MV-4-11 (cell line): ENCODE measurements at places on chromosomes 1 and 21.

DNA sequence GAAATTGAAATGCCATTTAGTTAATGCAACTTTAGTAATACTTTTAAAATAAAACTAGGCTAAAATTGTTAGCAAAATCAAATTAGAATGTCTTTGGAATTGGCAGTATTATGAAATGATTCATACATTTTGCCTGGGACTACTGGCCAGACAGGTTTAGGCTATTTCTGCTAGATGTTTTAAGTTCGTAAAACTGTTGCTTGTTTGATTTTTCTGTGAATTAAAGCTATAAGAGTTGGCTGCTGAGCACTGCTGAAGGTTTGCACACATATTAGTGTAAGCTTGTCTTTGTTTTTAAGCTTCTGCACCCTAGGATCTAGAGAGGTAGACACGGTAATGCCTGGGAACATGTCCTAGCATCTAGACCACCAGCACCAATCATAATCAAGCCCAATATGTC, 1094.6 kb upstream of the ADGRL4 start:
- no peak for DNase-seq

GRCh38 chr1:2135941-2136340, 58.6 kb downstream of the FAAP20 start:
- DNase-seq = no peak

DNA sequence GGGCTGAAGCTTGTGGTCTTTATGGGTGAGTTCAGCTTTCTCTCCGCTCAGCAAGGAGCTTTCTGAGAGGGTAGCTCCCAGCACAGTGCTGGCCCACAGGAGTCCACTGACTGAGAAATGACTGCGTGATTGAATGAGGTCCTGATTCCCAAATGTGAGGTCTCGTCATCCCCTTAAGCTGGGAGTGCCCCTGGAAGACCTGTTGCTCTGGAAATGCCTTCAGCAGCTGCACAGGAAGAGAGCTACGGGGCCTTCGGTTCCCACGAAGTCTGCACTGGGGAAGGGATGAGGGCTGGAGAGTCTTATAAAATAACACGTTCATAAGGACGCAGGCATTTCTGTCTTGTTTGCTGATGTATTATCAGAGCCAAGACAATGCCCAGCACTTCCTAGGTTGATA, 14.0 kb downstream of the TNNT2 start:
- no peak for DNase-seq

GRCh38 chr1:245580651-245581050, 425.9 kb downstream of the KIF26B start:
- no peak for DNase-seq

DNA sequence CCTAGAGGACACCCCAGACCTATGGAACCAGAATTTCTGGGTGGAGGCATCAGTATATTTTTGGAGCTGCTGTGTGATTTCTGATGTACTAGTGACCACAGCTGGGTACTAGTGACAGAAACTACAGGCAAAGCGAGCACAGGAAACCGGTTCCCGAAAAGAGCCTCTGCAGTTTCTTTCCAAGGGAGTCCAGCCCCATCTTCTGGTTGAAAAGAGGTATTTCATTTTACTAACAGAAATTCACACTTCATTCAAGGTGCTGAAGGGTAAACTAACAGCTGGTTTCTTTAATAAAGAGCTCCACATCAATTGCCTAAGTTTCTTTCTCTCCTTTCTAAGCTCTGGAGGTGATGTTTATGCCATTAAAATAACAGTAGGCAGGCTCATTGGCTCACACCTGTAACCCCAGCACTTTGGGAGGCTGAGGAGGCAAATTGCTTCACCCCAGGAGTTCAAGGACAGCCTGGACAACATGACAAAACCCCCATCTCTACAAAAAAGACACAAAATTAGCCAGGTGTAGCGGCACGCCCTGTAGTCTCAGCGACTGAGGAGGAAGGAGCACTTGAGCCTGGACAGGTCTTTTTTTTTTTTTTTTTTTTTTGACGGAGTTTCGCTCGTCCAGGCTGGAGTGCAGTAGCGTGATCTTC, 22.0 kb downstream of the THAP3 start:
- peak; percentile 41 for DNase-seq

GRCh38 chr1:236687273-236687672, 974 bp downstream of the ACTN2 start:
- no peak for DNase-seq

- DNase-seq = no peak
Measured at GRCh38 chr1:106678279-106679050, 378.0 kb upstream of the PRMT6 start.

DNA sequence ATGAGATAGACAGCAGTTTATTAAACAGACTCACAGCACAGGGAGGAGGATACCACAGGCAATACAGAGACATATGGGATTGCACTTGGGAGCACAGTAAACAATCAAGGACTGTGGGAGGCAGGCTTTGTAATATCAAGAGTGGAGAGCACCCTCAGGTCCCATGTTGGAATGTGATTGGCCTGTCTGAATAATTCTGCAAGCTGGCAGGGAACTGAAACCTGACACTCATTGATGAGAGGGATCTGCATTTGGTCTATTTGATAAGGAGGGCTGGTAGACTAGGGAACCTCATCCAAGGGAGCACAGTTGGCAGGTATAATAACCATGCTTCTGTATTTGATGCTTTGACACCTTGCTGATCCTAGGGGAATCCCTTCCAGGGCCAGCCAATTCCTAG, 69.9 kb upstream of the PRMT6 start:
- no peak for DNase-seq

DNA sequence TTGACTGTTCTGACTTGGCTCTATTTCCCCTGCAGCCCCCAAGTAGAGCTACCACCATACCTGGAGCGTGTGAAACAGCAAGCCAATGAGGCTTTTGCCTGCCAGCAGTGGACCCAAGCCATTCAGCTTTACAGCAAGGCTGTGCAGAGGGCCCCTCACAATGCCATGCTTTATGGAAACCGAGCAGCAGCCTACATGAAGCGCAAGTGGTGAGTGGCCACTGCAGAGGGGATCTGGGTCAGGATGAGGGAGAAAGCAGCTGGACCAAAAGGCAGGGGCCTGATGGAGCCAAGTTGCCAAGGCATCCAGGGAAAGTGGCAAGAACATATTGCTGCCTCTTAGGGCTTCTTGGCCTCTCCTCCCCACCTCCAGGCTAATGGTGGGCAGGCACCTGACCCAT, 24.1 kb upstream of the TMEM222 start:
- DNase-seq = no peak

DNA sequence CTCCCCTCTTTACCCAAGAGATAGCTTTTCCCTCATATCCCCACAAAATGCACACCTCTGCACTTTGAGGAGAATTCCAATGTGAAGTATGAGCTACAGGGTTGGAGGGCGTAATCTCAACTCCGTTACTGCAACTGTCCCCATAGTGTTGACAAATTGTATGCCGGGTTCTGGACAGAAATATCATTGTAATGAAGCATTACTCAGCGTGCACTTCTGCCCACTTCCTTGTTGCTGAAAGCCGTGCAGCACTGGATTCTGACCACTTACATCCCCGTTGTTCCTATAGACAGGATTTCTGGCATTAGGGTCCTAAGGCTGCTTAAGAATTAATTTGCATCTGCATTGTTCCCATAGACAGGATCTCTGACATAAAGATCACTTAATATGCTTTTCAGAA, 205.6 kb downstream of the RHOU start:
- DNase-seq = peak; percentile 68

DNA sequence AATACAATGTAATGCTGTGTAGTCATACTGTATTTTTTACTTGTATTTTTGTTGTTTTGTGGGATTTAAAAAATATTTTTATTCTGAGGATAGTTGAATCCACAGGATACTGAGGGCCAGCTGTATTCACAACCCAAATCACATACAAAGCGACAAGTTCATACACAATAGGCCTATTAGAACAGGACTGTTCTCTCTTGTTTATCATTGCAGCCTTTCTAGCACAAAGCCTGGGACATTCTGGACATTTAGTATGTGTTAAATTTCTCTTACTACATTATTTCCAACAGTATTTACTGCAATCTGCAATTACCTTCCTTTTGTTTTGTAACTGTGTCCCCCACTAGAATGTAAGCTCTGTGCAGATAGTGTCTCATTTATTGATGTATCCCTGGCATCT, 65.4 kb downstream of the SLC35A3 start:
- no peak for DNase-seq

- DNase-seq = no peak
Measured at GRCh38 chr1:107979926-107980325, 14.9 kb upstream of the VAV3 start.

DNA sequence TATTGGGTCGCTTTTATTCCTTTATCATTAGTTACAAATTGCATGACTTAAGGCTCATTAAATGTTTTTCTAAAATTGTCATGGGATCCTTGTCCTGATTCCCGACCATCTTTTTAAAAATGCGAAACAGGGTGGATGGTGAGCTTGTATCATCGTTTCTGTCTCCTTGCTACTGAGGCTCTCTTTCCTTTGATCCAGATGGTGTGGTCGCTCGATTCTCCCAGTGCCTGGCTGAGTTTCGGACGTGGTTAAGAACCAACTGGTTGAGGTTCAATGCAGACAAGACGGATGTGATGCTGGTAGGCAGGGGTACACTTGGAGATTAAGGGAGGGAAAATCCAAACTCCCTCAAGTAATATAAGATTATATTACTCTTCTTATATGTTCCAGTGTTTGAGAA, 1.2 kb downstream of the MIER1 start:
- DNase-seq = no peak

GRCh38 chr1:47720111-47720510, 277.1 kb downstream of the TRABD2B start:
- no peak for DNase-seq

GRCh38 chr21:41048145-41048544, 119.8 kb upstream of the BACE2 start:
- no peak for DNase-seq

DNA sequence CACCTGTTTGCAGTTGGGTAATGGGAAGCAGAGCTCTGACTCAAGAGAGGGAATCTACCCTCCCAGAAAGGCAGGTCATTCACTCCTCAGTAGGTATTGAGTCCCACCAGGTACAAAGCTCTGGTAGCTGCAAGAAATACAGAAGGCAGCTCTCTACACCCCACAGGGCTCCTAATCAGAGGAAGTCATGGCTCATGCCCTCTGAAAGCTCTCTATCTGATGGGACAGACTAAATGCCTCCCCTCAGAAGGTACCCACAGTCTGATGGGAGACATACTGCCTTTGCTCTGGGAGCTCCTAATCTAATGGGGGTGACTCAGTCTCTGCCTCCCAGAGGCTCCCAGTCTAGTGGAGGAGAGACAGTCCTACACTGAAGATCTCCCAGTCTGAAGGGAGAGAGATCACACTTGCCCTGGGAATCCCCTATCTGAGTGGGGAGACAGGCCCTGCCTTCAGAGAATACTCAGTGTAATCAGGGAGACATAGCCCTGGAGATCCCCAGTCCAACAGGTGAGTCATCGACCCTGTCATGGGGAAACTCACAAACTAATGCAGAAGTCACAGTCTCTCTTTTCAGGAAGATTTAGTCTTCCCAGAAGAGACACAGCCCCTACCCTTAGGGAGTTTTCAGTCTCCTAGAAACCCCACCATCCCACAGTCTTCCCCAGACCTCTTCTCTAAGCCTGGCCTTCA, 23.7 kb downstream of the CAMK1G start:
- no peak for DNase-seq

DNA sequence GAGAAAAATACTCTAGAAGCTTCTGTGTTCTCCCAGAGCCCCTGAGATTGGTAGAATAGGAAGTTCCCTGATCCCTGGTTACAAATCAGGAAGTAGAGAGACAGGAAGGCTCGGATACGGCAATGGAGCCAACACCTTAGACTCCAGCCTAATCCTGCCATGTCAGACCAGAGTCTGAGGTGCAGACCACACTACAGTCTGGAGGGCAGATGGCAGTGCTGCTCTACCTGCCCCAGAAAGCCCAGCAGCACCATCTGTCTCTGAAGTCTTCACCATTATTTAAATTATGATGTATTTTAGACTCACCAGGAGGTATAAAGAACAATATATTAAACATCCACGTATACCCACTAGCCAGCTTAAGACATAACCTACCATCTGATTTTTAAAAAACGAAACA, 93.0 kb downstream of the MTR start:
- no peak for DNase-seq

GRCh38 chr1:168689726-168690602, 39.0 kb downstream of the DPT start:
- no peak for DNase-seq

- DNase-seq = no peak
Measured at GRCh38 chr1:147579532-147579931, 38.2 kb downstream of the BCL9 start.

- no peak for DNase-seq
Measured at GRCh38 chr1:54134295-54134694, 18.5 kb downstream of the CDCP2 start.

GRCh38 chr1:16111771-16112595, 38.5 kb upstream of the FAM131C start:
- DNase-seq = no peak

GRCh38 chr1:9753121-9753531, 70.6 kb downstream of the CLSTN1 start:
- no peak for DNase-seq

DNA sequence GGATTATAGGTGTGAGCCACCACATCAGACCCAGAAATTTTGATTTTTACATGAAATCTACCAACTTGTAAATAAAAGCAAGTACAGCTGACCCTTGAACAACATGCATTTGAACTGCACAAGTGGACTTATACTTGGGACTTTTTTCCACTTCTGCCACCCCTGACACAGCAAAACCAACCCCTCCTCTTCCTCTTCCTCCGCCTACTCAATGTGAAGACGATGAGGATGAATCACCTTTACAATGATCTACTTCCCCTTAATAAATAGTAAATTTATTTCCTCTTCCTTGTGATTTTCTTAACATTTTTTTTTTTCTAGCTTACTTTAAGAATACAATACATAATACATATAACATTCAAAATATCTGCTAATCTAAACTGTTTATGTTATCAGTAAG, 17.5 kb upstream of the YRDC start:
- peak; percentile 42 for DNase-seq

- DNase-seq = no peak
Measured at GRCh38 chr1:90591355-90591969, 125.6 kb downstream of the BARHL2 start.

GRCh38 chr1:95548211-95548610, 314.2 kb downstream of the RWDD3 start:
- DNase-seq = no peak

DNA sequence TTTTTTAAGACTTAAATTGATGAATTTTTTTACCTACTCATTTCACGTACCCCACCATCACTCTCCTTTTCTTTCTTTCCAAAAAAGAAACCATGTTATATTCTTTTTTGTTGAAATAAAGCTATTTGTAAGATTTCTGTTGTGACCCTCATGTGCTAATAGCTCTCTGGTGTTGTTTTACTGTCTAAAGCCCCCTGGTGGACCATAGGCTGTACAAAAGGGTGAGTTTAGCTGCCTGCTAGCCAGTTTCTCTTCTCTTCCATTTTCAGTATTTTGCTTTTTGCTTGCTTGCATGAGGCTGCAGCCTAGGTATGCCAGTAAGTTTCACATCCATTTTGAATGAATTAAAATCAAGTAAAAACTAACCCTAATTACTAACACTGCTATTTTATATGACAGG, 15.6 kb upstream of the VAMP3 start:
- DNase-seq = peak; percentile 12

- no peak for DNase-seq
Measured at GRCh38 chr1:201766131-201766866, 62.7 kb upstream of the IPO9 start.

- DNase-seq = no peak
Measured at GRCh38 chr1:30009720-30010119, 713.7 kb downstream of the MATN1 start.
